ENCODE measurements at places on chromosomes 11 and 22. TPM values are rescaled to one million over a fixed set of nuclear protein-coding genes. Genes with fewer than 3 reads are reported as not detected.

DNA sequence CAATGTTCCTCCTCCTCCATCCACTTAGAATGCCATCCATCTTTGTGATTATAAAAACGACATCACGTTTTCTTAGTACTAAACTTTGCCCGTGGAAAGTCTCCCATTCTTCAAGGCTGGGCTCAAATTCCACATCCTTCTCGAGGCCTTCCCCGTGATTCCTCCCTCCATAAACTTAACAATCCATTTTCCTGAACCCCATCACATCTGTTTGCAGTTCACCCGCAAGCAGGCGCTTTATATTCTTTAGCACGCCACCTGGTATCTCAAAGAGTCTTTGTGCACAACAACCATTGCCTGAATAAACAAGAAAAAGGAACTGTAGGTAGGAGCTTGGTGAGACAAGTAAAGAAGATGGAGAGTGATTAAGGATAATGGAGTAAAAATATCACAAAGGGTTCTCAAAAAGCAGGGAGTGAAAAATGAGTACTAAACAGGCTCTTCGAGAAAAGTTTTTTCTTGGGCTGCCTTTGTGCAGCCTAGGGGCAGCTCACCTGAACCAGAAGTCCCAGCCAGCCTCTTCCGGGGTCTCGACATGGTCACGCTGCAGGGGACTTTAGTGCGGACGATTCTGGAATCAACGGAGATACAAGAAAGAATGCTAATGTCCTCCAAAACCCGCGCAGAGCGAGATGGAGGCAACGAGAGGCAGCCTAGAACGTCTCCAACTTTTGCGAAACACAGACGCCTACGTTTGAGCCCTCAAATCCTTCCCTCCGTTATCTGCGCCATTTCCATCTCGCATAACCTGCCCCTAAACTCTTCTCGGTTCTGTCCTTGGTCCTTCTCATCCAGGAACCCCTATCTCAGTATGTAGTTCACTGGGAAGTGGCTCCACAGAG lies 585 bp downstream of the THYN1 start:
- no peak for DNase-seq
- H3K36me3 ChIP-seq, result peaks cover 2% of the 10 kb centered on the region
- peak overlapping the region; percentile 98 for H3K4me3 ChIP-seq
- H3K27me3 ChIP-seq, result no peaks in the 10 kb centered on the region

- H3K27me3 ChIP-seq, result no peaks in the 10 kb centered on the region
- DNase-seq, result no peak
- no peaks in the 10 kb centered on the region for H3K36me3 ChIP-seq
- H3K4me1 ChIP-seq, result no peaks in the 10 kb centered on the region
- no peak overlapping the region for H3K27ac ChIP-seq
- no peak overlapping the region for H3K4me3 ChIP-seq
Observed at GRCh38 chr11:21640491-21640890, 552.4 kb upstream of the ANO5 start.

DNA sequence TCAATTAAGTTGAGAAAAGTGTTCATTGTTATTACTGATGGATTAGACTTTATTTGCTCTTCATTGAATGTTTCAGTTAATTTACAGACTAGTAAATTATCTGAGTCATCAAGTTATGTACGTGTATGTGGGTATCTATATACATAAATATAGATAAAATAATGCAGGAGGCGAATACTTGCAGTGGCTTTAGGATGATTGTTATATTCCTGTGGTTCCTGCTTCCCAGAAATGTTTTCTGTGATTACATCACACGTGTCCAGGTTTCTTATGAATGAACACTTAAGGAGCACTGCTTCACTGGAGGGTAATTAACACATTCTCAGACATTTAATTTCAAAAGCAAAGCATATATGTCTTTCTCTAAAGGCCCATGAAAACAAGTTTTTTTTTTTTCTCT lies 28.4 kb downstream of the YAP1 start:
- H3K27me3 ChIP-seq, result peaks cover 29% of the 10 kb centered on the region
- no peak overlapping the region for H3K4me3 ChIP-seq
- peaks cover 3% of the 10 kb centered on the region for H3K36me3 ChIP-seq
- DNase-seq, result no peak

DNA sequence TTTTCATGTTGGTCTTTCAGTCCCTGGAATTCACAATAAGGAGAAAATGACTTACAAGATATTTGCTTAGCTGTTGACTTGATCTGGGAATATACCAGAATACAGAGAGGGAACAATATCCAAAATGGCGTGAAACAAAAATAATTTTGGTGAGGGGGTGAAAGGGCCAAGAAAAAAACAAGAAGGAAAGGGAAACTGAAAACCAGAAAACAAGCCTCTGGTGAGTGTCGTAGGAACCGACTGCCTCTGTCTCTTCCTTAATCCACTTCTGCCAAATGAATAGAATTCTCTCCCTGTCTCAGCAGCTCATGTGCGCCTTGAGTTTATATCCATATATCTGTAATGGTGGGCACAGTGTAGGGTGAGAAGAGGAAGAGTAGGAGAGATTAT lies 367.6 kb downstream of the ETS1 start:
- H3K4me3 ChIP-seq, result no peak overlapping the region
- peaks cover 2% of the 10 kb centered on the region for H3K4me1 ChIP-seq
- DNase-seq, result no peak
- H3K27me3 ChIP-seq, result no peaks in the 10 kb centered on the region

GRCh38 chr11:60917267-60917666 lies 3.3 kb downstream of the TMEM109 start:
- H3K27me3 ChIP-seq, result peaks cover 2% of the 10 kb centered on the region
- no peak overlapping the region for H3K27ac ChIP-seq
- peak overlapping the region; percentile 39 for H3K4me3 ChIP-seq
- peaks cover 8% of the 10 kb centered on the region for H3K36me3 ChIP-seq
- H3K4me1 ChIP-seq, result peaks cover 30% of the 10 kb centered on the region

- H3K27ac ChIP-seq, result no peak overlapping the region
- no peaks in the 10 kb centered on the region for H3K4me1 ChIP-seq
- peaks cover 52% of the 10 kb centered on the region for H3K27me3 ChIP-seq
- no peak overlapping the region for H3K4me3 ChIP-seq
- H3K36me3 ChIP-seq, result peaks cover 7% of the 10 kb centered on the region
Observed at GRCh38 chr11:114000526-114000925, 25.6 kb downstream of the HTR3A start.

DNA sequence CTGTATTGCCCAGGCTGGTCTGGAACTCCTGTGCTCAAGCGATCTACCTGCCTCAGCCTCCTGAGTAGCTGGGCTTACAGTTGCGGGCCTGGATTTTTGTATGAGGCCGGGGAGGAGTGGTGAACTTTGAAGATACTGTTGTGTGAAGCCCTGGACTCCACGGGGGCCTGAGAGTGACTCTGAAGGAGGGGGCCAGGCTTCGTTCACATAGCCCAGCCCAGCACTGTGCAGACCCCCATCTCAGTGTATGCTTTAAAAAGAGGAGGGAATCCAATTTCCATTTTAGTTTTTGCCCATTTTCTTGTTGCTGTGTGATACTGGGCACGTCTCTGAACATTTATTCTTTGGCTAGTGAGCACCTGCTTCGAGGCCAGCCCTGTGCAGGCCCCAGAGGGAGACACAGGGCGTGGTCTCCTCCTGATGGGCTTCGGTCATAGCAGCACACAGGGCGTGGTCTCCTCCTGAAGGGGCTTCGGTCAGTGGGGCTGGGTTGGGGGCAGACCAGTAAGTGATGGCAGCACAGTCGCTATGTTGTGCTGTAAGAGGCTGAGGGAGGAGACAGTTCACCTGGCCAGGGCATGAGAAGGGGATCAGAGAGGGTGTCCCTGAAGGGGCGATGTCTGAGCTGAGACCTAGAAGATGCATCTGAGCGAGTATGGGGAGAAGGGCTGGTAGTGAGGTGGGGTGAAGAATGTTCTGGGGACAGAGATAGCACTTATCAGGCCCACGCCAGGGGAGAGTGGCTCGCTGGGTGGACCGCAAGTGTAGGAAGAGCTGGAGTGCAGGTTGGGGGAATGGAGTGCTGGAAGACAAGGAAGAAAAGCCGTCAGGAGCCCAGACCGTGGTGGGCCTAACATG lies 14.0 kb downstream of the SAMM50 start:
- H3K4me3 ChIP-seq, result no peak overlapping the region
- peaks cover 16% of the 10 kb centered on the region for H3K4me1 ChIP-seq

DNA sequence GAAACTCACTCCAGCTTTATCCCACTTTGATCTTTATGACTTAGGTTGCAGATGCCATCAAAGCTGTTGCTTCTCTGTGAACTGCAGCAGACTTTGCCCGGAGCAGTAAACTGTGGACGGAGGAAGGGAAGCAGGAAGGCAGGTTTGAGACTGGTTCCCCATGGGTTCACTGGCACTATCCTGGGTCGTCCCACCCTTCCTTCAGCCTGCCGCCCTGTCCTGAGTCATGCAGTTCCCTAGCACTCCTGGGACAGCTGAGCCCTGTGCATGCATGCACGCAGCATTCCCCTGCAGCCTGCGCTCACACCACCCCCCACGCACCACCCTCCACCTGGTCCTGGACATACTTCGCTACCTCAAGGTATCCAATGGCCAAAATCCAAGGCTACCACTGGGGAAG lies 23.5 kb upstream of the P2RY2 start:
- peaks cover 2% of the 10 kb centered on the region for H3K4me1 ChIP-seq
- H3K36me3 ChIP-seq, result peaks cover 5% of the 10 kb centered on the region
- no peak overlapping the region for H3K4me3 ChIP-seq

STK33 gene
- 0.62 TPM for total RNA-seq

OR5B21 gene
- 0.50 TPM for total RNA-seq

INS gene
- not detected for total RNA-seq

CCDC116 gene
- total RNA-seq, result 0.13 TPM

CBLIF gene
- total RNA-seq, result not detected

FXYD6 gene
- not detected for total RNA-seq

SEZ6L gene
- total RNA-seq, result 0.07 TPM

Data from T-helper 17 cell (primary cell).